Glutamatergic neuron (in vitro differentiated cells): ENCODE measurements at places on chromosomes 16 and 17. TPM values are rescaled to one million over a fixed set of nuclear protein-coding genes. Genes with fewer than 3 reads are reported as not detected.

DNA sequence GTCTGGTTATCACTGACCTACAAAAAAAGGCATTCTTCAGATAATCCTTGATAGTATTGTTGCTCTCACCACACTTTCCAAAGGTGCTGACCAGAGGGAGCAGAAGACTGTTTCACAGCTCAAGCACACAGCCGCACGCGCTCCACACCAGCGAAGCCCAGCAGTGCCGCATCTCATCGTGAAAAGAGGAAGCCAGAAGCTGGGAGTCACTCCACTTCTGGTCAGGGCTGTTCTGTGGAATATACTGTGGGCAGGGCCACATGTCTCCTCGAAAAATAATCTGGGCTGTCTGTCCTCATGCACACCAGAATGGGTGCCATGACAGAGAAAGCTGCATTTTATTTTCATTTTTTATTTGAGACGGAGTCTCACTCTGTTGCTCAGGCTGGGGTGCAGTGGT, 7.3 kb upstream of the PRSS36 start:
- no peak for DNase-seq
- no peaks in the 10 kb centered on the region for H3K27me3 ChIP-seq
- no peak overlapping the region for H3K27ac ChIP-seq
- H3K4me3 ChIP-seq, result no peak overlapping the region

- H3K4me3 ChIP-seq, result peak overlapping the region; percentile 57
- no peak overlapping the region for H3K27ac ChIP-seq
- peaks cover 14% of the 10 kb centered on the region for H3K4me1 ChIP-seq
- H3K27me3 ChIP-seq, result peaks cover 38% of the 10 kb centered on the region
- DNase-seq, result no peak
Measured at GRCh38 chr16:56634715-56635440, 2.4 kb downstream of the MT1M start.

- no peaks in the 10 kb centered on the region for H3K27me3 ChIP-seq
- H3K4me1 ChIP-seq, result no peaks in the 10 kb centered on the region
- H3K27ac ChIP-seq, result no peak overlapping the region
- H3K36me3 ChIP-seq, result no peaks in the 10 kb centered on the region
Measured at GRCh38 chr16:74485916-74486315, 64.6 kb upstream of the CLEC18B start.

DNA sequence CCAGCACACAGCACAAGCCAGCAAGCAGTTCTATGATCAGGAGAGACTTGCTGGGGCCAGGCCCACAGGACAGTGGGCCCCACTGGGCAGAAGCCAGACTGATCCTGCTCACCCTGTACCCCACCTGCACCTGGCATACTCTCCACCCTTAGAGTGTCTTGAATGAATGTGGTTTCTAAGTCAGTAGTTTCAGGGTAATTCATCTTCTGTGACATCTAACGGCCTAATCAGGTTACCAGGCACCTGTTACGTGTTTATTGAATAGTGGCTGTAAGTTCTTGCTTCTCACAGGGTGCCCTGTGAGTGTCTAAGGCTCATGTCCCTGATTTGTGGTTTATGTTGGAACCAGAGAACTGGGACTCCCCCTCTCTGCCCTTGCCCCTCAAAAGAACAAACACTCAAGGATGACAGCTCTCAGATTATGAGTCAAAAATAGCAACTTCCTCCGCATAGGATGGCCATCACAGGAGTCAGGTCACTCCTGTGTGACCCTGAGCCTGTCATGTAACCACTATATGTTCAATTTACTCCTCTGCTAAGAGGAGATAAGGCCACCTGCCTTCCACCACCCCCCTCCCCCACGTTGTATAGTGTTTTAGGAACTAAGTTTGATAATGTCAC, 7.0 kb upstream of the OR2C1 start:
- H3K36me3 ChIP-seq, result no peaks in the 10 kb centered on the region
- H3K27ac ChIP-seq, result no peak overlapping the region
- no peak overlapping the region for H3K4me3 ChIP-seq
- no peaks in the 10 kb centered on the region for H3K4me1 ChIP-seq

DNA sequence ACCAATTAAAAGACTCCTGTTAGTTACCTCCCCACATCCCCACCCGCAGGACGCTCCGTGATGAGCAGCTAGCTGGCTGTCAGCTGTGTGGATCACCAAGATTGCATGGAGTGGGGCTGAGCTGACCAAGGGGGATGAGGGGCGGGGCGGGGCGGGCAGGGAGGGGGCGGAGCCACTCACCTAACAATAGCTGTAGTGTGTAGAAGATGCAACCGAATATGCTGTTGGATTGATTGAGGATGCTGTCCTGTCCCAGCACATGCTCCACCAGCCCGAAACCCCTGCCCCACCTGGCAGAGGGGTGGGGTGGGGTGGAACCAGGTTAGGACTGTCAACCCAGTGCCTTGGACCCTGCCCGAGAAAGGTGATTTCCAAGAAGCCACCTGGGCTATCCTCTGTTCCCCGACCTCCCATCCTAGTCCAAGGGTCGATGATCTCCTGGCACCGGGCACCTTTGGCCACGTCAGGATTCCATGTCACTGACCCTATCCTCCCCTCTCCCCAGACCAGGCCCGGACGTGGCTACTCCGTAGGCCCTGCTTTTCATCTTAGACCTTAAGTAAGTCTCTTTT, 1.4 kb downstream of the VKORC1 start:
- H3K4me3 ChIP-seq, result peak overlapping the region; percentile 99
- H3K36me3 ChIP-seq, result no peaks in the 10 kb centered on the region
- peaks cover 13% of the 10 kb centered on the region for H3K27me3 ChIP-seq
- H3K4me1 ChIP-seq, result peaks cover 4% of the 10 kb centered on the region
- H3K27ac ChIP-seq, result peak overlapping the region; percentile 89

DNA sequence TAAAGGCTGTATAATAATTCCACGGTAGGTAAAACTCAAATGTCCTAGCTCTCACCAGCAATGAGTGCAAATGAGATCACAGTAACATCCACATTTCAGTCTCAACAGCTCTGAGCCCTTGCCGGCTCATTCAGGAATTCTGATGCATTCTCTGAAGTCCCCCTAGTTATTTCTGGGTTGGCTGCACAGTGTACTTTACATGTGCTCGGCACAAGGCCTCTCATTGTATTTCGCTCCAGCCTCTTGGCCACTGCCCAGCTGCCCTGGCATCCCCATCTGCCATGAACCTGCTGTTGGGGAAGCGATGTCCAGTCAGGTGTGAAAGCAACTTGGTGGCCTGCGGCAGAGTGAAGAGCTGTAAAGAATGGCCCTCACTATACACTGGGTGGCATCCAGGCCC, 14.3 kb downstream of the PRCD start:
- no peak overlapping the region for H3K4me3 ChIP-seq
- no peaks in the 10 kb centered on the region for H3K36me3 ChIP-seq
- peaks cover 13% of the 10 kb centered on the region for H3K4me1 ChIP-seq
- peaks cover 8% of the 10 kb centered on the region for H3K27me3 ChIP-seq
- no peak for DNase-seq

- H3K36me3 ChIP-seq, result no peaks in the 10 kb centered on the region
- no peak overlapping the region for H3K4me3 ChIP-seq
- H3K4me1 ChIP-seq, result peaks cover 22% of the 10 kb centered on the region
- peaks cover 10% of the 10 kb centered on the region for H3K27me3 ChIP-seq
- no peak overlapping the region for H3K27ac ChIP-seq
Measured at GRCh38 chr17:77867308-77867781, 91.2 kb upstream of the TNRC6C start.

GRCh38 chr17:76382803-76383545, 1.4 kb upstream of the SPHK1 start:
- peak; percentile 39 for DNase-seq
- peak overlapping the region; percentile 86 for H3K4me3 ChIP-seq
- no peaks in the 10 kb centered on the region for H3K36me3 ChIP-seq
- H3K4me1 ChIP-seq, result peaks cover 9% of the 10 kb centered on the region
- H3K27ac ChIP-seq, result no peak overlapping the region

DNA sequence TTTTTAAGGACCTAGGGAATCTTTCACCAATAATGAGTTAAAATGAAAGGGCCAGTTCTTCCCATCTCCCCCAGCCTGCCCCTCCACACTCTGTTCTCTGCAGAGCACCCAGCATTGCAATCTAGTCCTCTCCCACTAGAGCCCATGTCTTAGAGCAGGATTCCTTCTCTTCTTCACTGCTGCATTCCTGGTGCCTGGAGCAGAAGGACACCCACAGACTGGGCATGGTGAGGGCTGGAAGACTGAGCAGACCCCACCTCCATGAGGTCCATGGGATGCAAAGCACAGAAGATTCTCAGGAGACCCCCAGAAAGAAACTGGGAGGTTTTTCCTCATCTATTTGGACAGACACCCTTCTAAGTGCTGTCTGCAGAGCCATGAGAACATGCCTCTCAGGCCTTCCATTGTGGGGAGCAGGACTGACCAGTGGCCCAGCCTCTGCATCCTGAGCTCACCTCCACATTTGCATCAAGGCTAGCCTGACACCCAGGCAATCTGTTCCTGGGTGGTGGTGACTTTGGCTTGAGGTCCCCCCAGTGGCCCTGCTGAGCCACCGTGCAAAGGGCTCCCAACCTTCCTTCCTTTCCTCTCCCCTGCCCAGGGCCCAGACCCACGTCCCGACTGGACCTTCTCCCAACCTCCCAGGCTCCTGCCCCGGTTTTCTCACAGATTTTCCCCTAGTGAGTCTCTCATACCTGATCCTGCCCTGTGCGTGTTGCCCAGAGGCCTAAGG, 74.2 kb upstream of the ZNF469 start:
- H3K27me3 ChIP-seq, result peaks cover 12% of the 10 kb centered on the region
- no peak overlapping the region for H3K4me3 ChIP-seq
- peaks cover 27% of the 10 kb centered on the region for H3K36me3 ChIP-seq
- H3K27ac ChIP-seq, result no peak overlapping the region
- H3K4me1 ChIP-seq, result peaks cover 3% of the 10 kb centered on the region

GRCh38 chr17:49618028-49618611, 42.4 kb downstream of the NXPH3 start:
- H3K27ac ChIP-seq, result no peak overlapping the region
- H3K36me3 ChIP-seq, result no peaks in the 10 kb centered on the region
- no peak for DNase-seq
- H3K4me3 ChIP-seq, result no peak overlapping the region

DNA sequence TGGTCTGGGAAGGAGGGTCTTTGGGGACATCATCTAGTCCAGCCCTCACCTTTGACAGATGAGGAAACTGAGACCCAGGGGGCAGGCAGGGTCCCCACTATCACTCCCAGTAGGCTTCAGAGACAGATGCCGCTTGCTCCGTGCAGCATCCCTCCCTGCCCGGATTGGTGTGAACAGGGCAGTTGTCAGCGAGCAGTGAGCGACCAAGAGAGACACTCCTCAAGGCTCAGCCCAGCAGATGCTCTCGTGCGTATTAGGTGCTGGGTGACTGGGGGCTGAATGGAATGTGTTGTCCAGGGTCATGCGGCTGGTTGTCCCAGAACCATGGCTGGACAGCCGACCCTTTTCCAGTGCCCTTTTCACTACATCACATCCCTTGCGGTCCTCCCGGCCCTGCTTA, 49.0 kb downstream of the MPRIP start:
- H3K4me1 ChIP-seq, result peaks cover 81% of the 10 kb centered on the region
- H3K4me3 ChIP-seq, result no peak overlapping the region
- DNase-seq, result peak; percentile 12
- no peak overlapping the region for H3K27ac ChIP-seq
- no peaks in the 10 kb centered on the region for H3K36me3 ChIP-seq

DNA sequence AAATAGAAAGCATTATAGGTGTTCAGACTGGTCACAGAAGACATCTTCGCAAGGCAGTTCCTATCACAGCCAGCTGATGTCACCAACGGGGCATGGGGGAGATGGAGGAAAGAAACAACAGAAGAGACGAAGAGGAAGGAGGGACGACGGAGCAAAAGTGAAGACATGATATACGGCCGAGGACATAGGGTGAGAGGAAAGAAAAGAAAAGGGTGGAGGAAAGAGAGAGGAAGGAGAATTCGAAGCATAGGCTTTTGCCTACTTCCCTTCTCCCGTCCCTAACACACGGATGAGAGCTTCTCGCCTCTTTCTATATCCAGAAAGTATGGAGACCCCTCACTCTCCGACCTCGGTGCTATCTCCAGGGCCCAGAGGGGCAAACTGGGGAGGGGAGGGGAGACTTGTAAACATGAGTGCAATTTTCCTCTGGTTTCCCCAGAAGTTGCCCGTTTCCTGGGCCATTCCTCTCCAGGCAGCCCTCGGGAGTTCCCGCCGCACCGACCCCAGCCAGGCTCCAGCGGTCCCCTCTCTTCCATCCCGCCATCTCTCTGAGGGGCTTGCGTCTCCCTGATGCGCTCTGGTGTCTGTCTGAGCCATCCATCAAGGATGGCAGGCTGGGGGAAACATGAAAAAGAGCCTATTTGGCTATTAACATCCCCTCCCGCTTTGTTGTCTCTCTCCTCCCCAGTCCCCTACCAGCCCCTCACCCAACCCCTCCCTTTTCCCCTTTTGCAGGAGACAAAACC, 26.0 kb downstream of the COPZ2 start:
- peaks cover 15% of the 10 kb centered on the region for H3K27me3 ChIP-seq
- peak overlapping the region; percentile 100 for H3K27ac ChIP-seq
- H3K4me1 ChIP-seq, result peaks cover 56% of the 10 kb centered on the region
- peak overlapping the region; percentile 93 for H3K4me3 ChIP-seq

DNA sequence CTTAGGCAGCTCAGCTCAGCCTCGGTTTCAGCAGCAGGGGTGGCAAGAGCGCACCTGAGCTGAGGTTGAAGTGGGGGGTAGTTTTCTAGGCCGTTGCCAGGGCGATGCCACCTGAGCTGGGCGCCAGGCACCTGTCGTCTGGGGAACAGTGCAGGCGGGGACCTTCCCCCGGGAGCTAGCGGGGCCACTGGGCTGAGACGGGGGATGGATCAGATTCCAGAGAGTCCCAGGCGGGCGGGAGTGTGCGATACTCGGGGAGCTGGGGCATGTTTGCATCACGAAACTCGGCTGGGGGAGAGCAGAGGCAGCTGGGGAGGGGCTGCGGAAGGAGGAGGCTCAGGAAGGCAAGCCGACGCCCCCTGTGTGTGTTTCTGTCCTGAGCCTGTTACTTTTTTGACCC, 477 bp upstream of the CLDN9 start:
- H3K27me3 ChIP-seq, result peaks cover 23% of the 10 kb centered on the region
- peak; percentile 39 for DNase-seq
- no peaks in the 10 kb centered on the region for H3K36me3 ChIP-seq
- H3K27ac ChIP-seq, result no peak overlapping the region
- H3K4me1 ChIP-seq, result peaks cover 2% of the 10 kb centered on the region

- H3K36me3 ChIP-seq, result no peaks in the 10 kb centered on the region
- no peak overlapping the region for H3K27ac ChIP-seq
- H3K4me1 ChIP-seq, result peaks cover 24% of the 10 kb centered on the region
- peaks cover 8% of the 10 kb centered on the region for H3K27me3 ChIP-seq
Measured at GRCh38 chr16:49800876-49801275, 55.0 kb downstream of the ZNF423 start.

GRCh38 chr16:11178424-11178823, 77.6 kb downstream of the SOCS1 start:
- H3K36me3 ChIP-seq, result no peaks in the 10 kb centered on the region
- H3K27me3 ChIP-seq, result peaks cover 3% of the 10 kb centered on the region
- no peak for DNase-seq
- no peak overlapping the region for H3K4me3 ChIP-seq
- H3K27ac ChIP-seq, result no peak overlapping the region

- H3K4me3 ChIP-seq, result no peak overlapping the region
- H3K36me3 ChIP-seq, result no peaks in the 10 kb centered on the region
- no peak overlapping the region for H3K27ac ChIP-seq
- DNase-seq, result no peak
Measured at GRCh38 chr17:15412606-15413005, 54.8 kb downstream of the CDRT4 start.

Gene CORO1A
- 75.2 TPM for total RNA-seq
